ENCODE measurements at places on chromosomes 12 and 14. TPM values are rescaled to one million over a fixed set of nuclear protein-coding genes. Genes with fewer than 3 reads are reported as not detected.

DNA sequence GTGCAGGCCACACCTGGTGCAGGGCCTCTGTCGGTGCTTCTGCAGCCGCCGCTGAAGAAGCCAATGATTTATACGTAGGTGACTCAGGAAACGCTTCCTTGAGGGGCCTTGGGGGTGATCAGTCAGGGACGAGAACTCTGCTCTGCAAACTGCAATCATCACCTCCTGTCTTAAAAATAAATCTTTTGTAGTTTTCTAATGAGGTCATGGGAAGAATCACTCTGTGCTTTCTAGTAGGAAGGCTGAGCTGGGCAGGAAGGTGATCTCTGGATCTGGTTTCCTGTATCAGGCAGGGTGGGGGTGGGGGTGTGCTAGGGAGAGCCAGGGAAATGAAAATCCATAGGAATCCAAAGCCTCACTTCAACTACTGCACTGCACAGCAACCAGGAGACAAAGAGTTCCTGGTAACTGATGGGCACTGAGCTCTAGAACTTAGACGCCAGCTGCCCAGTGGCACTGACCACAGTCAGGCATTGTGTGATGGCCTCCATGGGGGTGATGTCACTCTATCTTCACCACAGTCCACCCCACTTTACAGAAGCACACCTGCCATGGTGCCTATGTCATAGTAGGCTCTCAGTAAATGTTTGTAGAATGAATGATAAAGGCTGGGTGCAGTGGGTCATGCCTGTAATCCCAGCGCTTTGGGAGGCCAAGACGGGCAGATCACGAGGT is 292.4 kb upstream of the PWP1 start:
- no peak for DNase-seq

DNA sequence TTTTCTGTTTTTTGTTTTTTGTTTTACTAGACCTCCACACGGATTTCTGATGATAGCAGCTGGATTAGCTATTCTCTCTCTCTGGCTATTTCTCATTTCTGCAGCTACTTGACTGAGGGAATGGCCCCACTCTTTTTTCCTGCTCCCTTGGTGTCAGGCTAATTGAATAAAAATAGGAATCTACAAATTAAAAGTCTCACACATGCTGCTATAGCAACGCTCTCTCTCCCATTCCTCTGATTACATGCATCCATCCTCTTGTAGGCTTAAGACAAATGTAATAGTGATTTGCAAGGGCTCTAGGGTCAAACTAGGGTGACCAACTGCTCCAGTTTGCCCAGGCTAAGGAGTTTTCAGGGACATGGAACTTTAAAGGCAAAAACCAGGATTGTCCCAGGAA is 221.8 kb downstream of the PHLDA1 start:
- no peak for DNase-seq

DNA sequence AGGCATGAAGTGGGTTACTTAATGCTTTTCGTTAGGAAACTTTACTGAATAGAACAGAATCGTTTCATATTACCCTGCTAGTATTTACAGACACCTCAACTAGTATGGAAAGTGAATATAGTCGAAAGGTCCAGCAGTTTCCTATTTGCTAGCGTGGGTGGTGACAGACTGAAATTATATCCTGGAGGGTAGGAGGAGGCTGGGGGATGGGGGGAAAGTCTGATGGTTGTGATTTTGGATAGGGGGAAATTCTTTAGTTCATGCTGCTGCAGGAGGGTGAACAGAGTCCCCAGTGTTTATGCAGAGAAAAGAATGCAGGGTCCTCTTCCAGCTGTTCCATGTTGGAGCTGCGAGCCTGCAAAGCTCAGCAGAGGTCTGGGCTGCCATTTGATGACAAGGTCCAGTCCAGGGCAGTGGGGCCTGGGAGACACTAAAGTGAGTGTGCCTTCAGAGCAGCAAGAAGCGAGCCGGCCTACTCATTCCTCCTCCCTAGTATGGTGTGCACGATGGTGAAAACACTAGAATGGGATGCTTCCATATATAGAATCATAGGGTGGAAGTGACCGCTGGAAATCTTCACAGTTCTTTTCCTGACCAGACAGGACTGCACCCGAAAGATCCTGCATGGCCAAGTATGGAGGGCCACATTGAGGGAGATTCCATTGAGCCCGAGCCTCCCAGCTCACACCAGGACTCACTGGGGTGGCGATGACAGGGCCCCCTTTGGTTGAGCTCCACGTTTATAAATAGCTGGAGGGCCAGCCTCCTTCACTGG is 2.1 kb downstream of the SAMD4A start:
- no peak for DNase-seq

Gene PRPH
- 10.4 TPM for total RNA-seq

- DNase-seq = no peak
Measured at GRCh38 chr14:99033951-99034350, 238.0 kb downstream of the BCL11B start.

- DNase-seq = no peak
Measured at GRCh38 chr14:94992046-94992445, 165.3 kb downstream of the DICER1 start.

DNA sequence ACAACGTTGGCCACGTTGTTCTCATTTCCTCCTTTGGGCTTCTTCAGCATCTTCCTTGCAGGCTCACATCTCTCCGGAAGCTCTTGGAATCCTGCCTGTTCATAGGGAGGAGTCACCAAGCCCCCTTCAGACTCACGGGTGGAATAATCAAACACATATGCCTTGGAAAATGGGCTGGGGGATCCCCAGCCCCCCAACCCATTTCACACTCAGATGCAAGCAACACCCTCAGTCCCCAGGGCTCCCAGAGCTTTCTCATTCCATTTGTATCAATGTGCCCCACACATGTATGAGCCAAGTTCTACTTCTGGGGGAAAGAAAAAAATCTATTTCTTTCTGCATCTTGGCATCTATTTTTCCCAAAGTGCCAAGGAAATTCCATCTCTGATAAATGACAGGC is 33.1 kb downstream of the WSCD2 start:
- no peak for DNase-seq

GRCh38 chr12:12839873-12840579 is 26.9 kb downstream of the DDX47 start:
- DNase-seq = no peak

DNA sequence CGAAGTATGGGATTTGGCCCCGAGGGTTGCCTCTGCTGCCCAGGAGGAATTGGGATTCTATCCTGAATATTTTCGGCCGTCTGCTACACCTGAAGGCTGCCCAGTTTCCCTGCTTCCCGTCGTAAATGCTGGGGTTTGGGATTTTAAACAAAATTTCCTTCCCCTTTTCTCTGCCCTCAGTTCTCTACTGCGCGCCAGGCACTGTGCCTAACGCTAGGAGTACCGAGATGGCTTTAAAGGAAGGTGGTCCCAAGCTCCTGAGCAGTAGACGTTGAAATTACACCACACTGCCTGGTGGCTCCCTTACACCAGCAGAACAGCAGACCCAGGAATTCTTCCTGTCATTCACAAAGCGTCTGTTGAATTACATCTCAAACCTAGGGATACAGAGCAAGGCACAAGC is 566 bp upstream of the PRDM4 start:
- DNase-seq = no peak

DNA sequence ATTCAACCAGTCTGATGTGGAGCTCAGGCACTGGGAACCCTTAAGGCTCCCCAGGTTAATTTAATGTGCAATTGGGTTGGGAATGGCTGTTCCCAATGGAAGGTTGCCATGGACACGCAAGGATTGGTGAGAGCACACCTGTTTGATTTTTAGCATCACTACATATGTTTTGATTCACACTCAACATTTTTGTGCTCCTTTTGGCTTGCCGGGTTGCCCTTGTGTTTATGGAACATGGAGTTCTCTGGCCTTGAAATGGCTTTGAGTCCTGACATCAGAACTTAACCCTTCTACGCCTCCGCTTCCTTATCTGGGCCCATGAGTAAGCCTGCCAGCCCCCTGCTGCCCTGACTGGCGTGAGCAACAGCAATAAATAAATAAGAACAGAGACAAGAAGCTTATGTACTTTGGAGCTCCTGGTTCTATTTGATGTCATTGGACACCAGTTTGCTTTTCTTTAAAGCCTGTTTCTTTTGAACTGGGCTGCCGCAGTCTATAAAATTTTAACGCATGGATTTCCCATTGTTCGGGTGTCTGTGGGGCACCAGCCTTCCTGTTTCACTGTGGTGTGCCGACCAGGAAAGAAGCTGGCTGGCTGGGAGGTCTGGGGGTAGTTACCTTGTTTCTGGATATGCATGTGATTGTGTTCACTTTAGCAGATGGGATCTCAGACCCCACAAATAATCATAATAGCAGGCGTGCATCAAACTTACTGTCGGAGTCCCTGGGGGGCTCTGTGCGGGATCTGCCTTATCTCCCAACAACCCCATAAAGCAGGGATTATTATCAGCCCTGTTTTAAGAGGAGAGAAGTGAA is 27.8 kb downstream of the TBX3 start:
- DNase-seq = no peak

Gene LRFN5
- 4.6 TPM for total RNA-seq

- no peak for DNase-seq
Measured at GRCh38 chr12:31518680-31519227, 72.2 kb downstream of the DENND5B start.

DNA sequence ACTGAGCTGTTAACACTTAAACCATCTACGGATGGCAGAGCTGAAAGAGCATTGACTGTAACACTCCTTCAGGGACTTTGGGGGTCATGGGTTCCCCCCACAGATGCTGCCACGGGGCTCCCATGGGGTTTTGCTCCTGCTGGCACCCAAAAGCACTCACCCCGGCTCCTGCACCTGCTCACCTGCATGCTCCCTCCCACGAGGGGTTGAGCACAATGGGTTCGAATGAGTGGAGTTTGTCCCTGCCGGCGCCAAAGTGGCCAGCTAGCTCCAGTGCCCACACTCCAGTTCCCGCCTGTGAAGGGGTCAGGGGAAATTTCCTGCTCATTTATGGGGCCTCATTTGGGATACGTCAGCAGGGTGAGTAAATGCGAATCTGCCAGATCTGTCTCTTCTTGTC is 40.7 kb downstream of the TNFAIP2 start:
- no peak for DNase-seq

GRCh38 chr14:68976160-68977067 is 2.7 kb downstream of the ACTN1 start:
- DNase-seq = no peak

Gene CD69
- total RNA-seq = 0.65 TPM

Gene INHBC
- not detected for total RNA-seq

DNA sequence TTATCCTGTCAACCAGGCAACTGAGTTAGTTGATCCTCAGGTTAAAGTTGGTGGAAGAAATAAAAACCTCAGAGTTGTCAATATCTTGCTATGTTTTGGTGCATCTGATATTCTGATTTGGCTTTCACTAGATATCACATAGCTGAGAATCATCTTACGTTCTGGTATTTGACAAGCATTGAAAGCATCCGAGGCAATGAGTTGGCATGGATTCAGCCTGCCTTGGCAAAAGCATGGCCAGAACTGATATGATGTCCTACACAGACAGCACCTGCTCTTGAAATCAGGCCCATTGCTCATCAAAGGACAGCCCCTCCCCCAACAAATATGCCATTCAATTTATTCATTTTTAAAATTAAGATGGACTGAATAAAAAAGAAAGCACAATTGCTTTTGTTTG is 320.7 kb upstream of the ATP2B1 start:
- DNase-seq = no peak

Gene HHIPL1
- 6.1 TPM for total RNA-seq

Gene ASPG
- 0.33 TPM for total RNA-seq

GRCh38 chr14:60064491-60065072 is 27.1 kb upstream of the PCNX4 start:
- no peak for DNase-seq

GRCh38 chr14:45679853-45680252 is 426.9 kb upstream of the MIS18BP1 start:
- DNase-seq = no peak

Gene CLEC4A
- total RNA-seq = 0.40 TPM

DNA sequence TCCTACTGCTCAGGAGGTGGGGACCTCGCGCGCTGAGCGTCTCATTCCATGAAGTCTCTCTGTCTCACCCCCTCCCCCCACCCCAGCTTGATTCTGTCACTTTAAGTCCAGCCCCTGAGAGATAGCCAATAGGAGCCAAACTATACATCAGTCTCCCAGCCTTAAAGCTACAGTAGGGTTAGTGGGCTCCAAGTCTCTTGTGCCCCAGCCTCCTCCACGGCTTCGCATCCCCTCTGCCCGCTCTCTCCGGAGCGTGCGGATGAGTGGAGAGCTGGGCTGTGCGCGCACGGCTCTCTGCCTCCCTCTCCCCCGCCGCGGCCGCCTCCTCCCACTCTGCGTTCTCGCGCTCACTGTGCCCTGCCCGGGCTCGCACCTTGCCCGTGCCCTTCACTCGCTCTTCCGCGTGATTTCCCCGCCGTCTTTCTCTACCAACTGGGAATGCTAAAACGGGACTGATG is at the start of gene ESRRB:
Gene ESRRB (plus strand): TSS at position 191 of the 458 bp plus-strand sequence. CDS start 265 bp downstream, at position 456.
- no peak for DNase-seq

- no peak for DNase-seq
Measured at GRCh38 chr12:52070185-52070925, 577 bp downstream of the ATG101 start.

Data from esophagus muscularis mucosa (tissue), 4 donors.